ENCODE measurements at places on chromosomes 12 and 14.
A peak's percentile ranks its signal among the peaks of the same experiment; 100 is the strongest.

DNA sequence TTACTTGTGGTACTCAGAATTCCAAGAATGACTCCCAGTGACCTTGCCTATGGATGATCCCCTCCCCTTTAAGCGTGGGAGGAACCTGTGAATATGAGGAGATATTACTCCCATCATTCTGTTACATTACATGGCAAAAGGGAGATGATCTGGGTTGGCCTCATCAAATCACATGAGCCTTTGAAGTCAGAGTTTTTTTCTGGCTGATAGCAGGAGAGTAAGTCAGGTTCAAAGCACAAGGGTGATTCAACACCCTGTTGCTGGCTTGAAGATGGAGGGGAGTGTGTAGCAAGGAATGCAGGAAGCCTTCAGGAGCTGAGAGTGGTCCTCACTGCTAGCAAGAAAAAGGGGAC lies 9.1 kb upstream of the MDM2 start:
- no peak for DNase-seq

DNA sequence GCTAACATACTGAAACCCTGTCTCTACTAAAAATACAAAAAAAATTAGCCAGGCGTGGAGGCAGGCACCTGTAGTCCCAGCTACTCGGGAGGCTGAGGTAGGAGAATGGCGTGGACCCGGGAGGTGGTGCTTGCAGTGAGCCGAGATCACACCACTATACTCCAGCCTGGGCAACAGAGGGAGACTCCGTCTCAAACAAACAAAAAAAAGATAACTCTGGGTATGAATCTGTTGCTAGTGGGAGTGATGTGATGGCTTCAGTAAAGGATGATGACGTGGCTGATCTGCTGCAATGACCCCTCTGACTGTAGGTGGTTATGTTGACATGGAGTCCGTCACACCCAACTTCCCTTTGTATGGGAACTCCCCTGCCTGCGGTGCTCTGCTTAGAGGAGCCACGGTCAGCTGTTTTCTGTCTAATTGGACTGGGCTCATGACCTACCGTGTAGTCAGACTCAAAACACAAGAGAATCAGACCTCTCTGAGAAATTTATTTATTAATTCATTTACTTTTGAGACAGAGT lies 59.1 kb upstream of the MED13L start:
- peak; percentile 54 for DNase-seq

GRCh38 chr12:120229487-120230325 lies 28.8 kb upstream of the RPLP0 start:
- DNase-seq: peak; percentile 50

DNA sequence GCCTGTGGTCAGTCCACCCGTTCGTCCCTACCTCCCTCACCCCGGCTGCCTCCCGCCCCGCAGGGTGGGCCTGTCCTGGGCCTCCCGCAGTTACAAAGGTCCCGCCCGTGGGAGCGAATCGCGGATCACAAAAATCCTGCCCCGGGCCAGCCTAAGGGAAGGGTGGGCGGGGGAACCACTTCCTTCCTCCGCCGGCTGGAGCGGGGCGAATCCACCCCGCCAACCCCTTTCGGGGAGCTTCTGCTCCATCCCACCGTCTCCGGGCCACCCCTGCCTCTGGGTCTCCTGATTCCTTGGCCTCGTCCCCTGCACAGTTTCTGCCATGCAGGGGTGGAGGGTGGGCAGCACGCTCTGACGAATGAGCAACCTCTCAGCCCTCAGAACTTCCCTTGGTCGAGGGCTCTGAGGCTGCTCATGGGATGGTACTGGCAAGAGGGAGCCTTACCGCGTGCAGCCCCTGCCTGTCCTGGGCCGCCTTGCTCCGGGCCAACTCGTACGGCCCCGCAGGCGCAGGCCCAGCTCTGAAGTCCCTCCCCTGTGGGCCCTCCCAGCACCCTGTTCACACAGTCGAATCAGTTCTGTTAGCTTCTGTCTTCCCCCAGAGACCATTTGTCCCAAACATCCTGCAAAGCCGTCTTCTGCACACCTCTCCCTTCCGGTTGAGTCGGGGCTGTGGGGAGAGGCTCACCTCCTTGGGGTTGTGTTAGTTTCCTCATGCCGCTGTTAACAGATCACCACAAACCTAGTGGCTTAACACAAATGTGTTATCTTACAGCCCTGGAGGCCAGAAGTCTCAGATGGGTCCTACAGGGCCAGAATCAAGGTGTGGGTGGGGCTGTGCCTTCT lies 589 bp upstream of the HVCN1 start:
- DNase-seq: peak; percentile 29

GRCh38 chr12:49539406-49540228 lies 787 bp downstream of the KCNH3 start:
- no peak for DNase-seq

- no peak for DNase-seq
Observed at GRCh38 chr12:111823891-111824290, 18.1 kb upstream of the MAPKAPK5 start.

- DNase-seq: no peak
Observed at GRCh38 chr12:119406308-119406707, 71.8 kb downstream of the CCDC60 start.

DNA sequence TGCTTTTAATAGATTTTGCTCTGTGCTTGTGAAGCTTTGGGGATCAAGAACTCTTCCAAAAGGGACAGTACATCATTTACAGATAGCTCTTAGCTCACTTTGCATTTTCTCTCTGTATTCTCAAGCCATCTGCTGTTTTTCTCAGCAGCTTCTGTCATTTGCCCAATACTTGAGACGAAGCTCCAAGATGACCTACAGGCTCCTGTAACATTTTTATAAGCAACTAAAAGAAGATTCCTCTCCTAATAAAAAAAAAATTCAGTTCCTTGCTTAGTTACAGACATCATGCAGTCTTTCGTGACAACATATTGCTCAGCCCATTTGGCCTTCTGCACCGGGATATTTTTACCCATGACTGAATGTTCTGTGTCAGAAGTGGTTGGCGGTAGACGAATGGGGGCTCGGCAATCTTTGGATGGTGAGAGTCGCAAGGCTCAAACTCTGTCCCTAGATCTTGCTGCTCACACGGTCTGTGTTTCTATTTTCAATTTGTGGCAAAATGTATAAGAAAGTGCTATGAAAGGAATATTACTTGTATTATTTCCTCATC lies 215.6 kb downstream of the FSCB start:
- no peak for DNase-seq

DNA sequence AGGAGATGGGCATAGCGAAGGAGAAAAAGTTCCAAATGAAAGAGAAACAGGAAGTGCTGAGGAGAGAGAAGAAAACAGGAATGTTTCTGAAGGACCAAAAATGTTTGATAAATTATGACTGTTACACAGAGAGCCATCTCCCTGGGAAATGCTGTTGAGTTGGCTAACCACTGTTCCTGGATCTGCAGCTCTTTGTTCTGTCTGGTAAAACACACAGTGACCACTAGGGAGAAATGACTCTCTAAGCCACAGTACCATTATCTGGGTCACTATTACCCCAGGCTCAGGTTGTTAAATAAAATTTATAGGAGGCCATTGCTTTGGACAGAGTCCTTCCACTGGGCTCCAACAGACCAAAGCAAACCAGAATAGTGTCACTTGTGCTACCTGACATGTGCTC lies 219.3 kb downstream of the CRADD start:
- DNase-seq: no peak

GRCh38 chr12:65637774-65638173 lies 186.5 kb upstream of the HMGA2 start:
- peak; percentile 56 for DNase-seq

DNA sequence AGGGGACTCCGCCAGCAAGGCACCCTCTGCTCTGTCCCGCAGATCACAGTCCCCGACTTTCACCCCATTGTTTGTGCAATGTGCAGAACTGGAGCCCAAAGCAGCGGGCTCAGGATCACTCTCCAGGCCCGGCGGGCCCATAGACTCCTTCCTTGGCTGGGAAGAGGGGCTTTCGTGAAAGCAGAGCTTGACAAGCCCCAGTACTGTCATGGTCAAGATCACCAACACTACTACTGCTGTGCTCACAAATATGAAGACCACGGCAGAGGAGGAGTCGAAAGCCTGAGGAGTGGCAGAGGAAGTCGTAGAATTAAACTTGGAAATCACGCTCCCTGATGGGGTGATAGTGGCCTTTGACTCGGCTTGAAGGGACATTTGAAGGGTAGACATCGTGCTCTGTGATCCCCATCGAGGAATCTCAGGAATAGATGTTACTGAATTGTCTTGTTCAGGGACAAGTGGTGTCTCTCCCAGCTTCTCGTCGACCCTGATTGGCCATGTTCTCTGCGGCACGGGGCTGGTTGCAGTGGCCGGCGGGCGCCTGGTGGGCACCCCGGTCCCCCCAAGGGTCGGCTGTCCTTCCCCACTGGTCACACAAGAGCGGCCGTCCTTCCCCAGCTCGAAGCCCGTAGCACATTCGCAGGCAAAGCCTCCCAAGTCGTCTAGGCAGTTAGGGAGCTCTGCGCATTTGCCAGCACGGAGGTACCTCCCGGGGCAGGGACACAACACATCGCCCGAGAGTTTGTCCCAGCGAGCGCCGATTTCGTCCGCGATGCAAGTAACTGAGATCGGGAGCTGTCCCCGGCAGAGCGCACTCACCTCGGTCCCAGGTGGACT lies 1.1 kb downstream of the CLEC14A start:
- peak; percentile 34 for DNase-seq

DNA sequence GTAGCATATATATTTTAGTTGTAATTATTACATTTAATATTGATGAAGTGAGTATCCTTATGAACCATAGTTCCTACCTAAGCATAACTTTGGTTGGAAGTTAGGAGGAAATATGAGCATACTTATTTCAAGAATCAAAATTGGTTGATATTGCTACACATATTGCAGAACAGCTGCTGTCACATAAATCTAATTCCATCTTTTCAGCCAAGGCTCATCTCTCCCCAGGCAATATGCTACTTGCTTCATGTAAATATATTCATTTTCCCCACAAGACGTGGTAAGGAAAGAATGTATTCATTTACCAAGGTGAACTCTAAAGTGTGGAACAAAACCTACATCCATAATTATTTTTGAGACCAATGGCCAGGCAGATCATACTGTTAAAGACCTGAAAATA lies 62.5 kb upstream of the HIF1A start:
- no peak for DNase-seq

DNA sequence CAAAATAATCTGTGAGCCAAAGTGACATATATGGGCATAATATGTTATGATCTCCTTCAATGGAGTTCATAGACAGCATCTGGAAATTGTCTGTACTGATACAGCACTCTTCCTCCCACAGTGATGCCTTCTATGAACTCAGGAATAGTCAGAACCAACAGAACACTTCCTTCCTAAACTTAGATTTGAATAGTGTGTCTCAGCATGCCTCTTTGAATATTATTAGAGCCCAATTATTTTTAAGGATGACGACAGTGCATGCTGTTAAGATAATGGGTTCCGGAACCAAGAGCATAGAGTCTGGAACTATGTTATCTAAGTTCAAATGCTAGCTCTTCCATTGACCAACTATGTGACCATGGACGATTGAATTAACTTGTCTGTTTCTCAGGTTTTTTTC lies 386.6 kb upstream of the PRICKLE1 start:
- DNase-seq: no peak

GRCh38 chr12:1911598-1912575 lies 6.6 kb downstream of the CACNA2D4 start:
- DNase-seq: no peak

DNA sequence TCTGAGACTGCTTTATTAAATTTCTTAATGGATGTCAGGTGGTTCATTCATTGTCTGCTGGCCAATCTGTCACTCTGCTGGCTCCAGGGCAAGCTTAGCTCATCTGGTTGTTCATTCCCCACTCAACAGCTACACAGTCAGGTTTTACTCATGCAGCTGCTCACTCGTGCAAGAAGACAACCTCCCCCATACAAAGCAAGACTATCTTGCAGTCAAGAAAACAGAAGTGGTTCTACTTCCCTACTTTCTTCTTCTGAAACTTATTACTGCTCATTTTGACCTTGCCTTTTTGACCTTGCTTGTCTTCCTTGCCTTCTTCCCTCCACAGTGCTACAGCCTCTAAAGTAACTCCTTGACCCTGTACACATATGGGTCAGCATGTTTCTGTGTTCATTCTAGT lies 277.9 kb downstream of the SSPN start:
- no peak for DNase-seq

DNA sequence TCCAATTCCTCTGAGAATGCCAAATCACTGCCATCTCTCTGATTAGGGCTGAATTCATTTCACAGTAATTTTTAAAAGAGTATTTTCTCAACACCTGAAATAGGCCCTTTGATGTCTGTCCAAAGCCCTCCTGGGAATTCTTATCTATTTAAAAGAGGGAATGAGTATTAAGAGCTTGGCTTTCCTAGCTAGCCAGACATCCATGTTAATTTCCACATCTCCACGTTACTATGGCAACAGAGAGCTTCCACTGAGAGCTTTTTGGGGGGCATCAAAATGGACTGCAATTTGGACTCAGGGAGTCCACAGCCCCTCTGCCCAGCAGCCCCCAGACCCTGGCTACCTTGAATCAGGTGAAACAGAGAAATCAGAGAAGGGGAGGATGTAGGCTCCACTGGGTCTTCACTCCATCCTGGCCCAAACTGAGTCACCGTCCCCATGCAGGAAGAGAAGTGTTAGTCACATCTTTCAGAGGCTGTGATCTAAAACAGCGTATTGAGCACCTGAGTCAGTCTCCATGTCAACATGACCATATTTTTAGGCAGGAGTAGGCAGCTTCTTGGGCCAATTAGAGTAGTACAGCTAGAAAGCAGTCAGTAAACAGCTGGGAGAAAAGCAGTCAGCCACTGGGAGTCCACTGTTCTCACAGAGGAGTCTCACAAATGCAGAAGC lies 7.0 kb upstream of the FICD start:
- DNase-seq: no peak

GRCh38 chr14:59687663-59688062 lies 111.1 kb upstream of the CCDC175 start:
- DNase-seq: no peak

- no peak for DNase-seq
Observed at GRCh38 chr12:129520739-129521138, 383.1 kb downstream of the TMEM132D start.

DNA sequence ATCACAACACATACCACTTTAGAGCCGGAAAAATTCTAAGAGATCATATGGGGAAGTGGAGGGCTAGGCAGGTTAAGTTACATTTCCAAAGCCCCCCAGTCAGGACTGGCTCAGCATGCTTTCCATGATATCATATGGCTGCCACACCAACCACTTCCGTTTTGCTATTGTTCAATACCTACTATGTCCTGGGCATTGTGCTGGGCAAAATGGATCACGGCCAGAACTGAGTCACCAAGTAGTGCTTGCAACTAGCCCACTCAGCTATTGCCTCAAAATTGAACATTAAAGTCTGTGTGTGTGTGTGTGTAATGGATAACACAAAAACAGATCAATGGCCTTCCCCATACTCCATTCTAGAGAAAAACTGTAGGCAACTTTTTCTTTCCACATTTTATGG lies 22.7 kb downstream of the WIF1 start:
- DNase-seq: peak; percentile 3

GRCh38 chr12:61991661-61992060 lies 268.5 kb upstream of the USP15 start:
- no peak for DNase-seq
